Renal pelvis (tissue), 12 donors: ENCODE measurements at places on chromosomes 5 and 9. TPM values are rescaled to one million over a fixed set of nuclear protein-coding genes. Genes with fewer than 3 reads are reported as not detected.

DNA sequence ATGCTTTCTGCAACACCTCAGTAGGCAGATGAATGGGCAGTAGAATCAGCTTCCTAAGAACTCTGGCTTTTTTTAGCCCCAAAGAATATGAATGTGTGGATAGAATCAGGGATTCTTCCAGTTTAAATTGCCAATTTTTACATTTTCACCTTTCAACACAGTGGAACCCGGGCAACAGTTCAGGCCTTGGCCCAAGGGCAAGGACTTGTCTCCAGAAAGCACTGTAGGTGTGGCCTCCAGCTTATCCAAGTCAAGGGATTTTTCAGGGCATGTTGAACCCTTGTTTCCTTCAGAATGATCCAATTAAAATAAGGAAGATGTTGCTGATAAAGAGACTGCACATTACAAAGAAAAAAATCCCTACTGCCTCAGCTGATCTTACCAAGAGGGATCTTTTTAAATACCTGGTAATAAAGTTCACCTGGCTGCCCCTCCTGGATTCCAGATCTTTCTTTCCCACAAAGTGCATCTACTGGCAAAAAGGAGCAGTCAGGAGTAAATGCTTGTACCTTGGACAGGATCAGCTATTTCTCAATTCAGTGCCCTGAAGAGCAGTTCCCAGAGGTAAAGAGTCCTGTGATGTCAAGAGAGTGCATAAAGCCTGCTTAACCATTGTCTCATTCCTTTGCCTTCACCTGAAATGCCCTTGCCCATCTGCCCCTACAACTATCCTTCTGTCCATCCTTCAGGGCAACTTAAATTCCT is 80.1 kb upstream of the PLPP6 start:
- DNase-seq, result no peak

DNA sequence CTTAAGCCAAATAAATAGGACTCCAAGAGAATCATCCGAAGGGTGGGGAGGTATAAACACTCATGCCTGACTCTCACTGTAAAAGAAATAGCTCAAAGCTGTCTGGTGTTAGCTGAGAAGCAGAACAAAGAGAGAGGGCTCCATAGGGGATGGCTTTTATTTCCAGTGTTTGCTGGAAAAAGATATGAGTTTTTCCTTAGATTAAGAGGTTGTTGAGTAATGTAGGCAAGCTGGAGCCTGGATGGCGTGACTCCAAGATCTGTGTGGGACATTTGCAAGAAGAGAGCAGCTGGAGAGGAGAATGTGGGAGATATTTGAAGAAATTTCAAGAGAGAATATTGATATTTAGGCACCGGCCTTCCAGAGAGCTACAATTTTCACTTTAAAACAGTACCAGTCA is 793.7 kb upstream of the RGMB start:
- no peak for DNase-seq

- no peak for DNase-seq
Observed at GRCh38 chr5:134568337-134568700, 42.8 kb downstream of the JADE2 start.

DNA sequence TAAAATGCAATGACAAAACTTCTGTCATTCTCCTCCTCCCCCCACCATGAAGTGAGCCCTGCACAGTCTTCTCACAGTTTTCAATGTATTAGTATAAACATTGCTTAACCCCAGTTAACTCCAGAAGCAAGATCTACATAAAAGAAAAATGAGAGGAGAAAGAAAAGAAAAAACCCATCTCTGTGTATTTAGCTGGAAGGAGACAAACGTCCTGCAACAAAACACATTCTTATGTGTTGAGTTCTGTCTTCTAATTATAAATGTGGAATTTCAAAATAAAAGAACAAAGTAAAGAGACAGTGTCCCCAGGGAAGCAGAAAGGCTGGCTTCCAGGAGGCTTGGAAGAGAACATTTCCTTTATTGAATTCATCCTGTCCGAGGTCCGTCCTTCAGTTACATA is 491.9 kb upstream of the TUSC1 start:
- DNase-seq, result no peak

DNA sequence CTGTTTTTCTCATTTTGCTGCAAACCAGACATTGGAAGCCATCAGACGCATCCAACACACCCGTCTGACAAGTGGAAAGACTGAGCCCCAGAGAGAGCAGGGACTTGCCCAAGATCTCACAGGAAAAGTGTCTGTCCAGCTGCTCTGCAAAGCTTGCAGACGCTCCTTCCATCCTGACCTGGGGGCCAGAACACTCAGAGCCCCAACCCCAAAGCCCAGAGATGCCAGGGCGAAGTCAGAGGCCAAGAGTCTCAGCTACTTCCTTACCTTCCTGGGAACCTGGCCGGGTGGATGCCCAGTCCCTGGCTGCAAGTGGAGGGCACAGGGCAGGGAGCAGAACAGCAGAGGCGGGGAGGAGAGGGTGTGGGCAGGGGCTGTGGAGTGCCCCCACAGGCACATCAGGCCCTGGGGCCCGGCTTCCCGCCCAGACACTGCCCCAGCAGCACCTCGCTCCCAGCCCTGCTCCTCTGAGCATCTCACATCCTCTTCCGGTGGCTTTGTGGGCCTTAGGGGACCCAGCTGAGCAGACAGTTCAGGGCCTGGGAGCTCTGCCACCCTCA is 9.7 kb upstream of the RALGDS start:
- no peak for DNase-seq

GRCh38 chr5:163434401-163434866 is 3.0 kb upstream of the CCNG1 start:
- DNase-seq, result no peak

DNA sequence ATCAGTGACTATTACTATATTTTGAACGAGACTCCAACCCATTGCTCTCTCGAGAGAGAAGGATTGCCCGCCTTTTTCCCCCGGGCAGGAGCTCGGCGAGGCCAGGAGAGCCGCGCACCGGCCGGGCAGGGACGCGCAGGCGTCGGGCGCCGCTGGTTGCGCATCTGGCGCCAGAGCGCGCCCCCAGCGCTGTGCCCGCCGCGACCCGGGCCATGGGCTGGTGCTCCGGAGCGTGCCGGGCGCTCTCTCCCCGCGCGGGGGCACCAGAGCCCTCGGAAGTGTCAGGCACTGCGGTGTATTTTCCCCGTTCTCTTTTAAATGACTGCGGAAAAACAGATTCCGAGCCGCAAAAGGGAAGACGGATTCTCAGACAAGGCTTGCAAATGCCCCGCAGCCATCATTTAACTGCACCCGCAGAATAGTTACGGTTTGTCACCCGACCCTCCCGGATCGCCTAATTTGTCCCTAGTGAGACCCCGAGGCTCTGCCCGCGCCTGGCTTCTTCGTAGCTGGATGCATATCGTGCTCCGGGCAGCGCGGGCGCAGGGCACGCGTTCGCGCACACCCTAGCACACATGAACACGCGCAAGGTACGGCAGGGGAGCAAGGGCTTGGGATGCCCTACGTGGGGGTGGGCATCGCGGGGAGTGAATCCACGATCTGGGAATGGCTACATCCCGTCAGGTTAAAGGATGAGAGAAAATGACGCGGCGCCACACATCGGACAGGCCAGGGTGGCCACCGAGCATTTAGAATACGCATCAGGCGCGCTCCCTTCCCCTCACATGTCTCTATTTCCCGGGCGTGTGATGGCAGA is 1.1 kb upstream of the NTRK2 start:
- peak; percentile 89 for DNase-seq

DNA sequence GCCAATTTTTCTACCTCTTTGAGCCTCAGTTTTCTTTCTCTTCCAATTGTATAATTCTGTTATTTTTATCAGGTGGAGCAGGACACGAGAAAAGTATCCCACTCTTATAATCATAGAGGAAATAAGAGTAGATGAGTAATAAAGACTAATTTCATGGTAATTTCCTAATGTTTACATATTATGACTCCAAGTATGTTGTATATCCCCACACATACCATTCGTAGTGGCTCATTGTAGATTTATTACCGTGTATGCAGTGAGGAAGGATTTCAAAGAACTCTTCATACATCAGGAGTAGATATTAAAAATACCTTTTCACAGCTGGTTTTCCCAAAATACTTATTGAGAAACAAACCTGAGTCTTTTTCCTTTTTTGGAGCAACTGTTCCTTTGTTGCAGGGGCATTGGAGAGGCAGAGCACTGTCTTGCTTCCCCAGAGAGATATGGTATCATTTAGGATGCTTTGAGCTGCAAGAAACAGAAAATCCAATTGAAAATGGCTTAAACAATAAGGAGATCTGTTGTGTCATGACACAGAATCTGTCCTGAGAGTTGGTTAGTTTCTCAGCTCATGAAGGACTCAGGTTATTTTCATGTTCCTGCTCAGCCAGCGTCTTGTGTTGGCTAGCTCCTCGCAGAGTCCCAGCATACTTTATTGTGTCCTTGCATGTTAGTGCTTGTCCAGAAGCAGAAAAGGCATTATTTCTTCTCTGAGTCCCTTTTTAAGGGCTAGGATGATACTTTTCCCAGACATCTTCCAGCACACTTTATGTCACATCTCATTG is 291.2 kb downstream of the ARHGAP26 start:
- DNase-seq, result no peak

GRCh38 chr5:2131826-2132496 is 249.2 kb upstream of the IRX4 start:
- DNase-seq, result no peak

- DNase-seq, result no peak
Observed at GRCh38 chr9:89642789-89643188, 38.0 kb downstream of the GADD45G start.

- no peak for DNase-seq
Observed at GRCh38 chr9:108621991-108622855, 233.6 kb downstream of the ACTL7B start.

The DMRT3 gene
- 2.2 TPM for polyA plus RNA-seq

The BTNL8 gene
- 0.56 TPM for polyA plus RNA-seq

The PCDHB14 gene
- 11.2 TPM for polyA plus RNA-seq

The IFNB1 gene
- not detected for polyA plus RNA-seq
